Posterior vena cava (tissue), 2 donors: ENCODE measurements at places on chromosomes 13 and 19. TPM values are rescaled to one million over a fixed set of nuclear protein-coding genes. Genes with fewer than 3 reads are reported as not detected.
A peak's percentile ranks its signal among the peaks of the same experiment; 100 is the strongest.

DNA sequence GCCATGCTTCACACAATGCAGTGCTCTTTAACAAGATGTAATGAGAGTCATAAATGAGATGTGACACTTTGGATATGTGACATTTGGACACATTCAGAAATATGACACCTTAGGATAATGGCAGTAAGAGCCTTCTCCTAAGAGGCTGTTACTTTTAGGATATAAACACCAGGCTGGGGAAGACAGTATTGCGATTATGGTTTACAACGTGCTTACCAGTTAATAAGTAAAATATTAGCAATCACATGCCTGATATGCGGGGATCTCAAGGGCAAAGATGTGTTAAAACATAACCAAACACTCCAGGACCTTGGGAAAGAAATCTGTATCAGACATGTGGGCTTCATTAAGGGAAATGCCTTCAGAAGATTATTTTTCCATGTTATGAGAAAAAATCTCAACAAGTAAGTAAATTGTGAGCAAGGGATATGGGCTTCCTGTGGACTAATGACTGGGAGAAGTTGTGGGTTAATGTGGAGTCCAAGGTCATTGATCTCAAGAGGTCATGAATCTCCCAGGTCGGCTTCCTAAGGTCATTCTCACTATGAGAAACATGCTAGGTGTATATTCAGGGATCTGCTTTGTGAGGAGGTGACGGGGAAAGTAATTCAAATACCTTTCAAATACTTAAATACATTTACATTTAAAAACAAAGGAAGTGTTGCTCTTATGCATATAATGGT is 105.3 kb downstream of the STARD13 start:
- no peak for DNase-seq

GRCh38 chr13:78409172-78409571 is 194.2 kb downstream of the POU4F1 start:
- DNase-seq, result no peak

The CNOT3 gene
- total RNA-seq, result 25.6 TPM

GRCh38 chr13:40666933-40667621 is 636 bp upstream of the FOXO1 start:
- DNase-seq, result peak; percentile 90

GRCh38 chr19:30086916-30087315 is 144.9 kb downstream of the URI1 start:
- DNase-seq, result peak; percentile 10

- no peak for DNase-seq
Measured at GRCh38 chr19:30790056-30790680, 418.0 kb downstream of the ZNF536 start.

GRCh38 chr19:30017172-30017571 is 75.1 kb downstream of the URI1 start:
- no peak for DNase-seq

GRCh38 chr13:113874579-113875428 is 10.9 kb upstream of the GAS6 start:
- DNase-seq, result peak; percentile 72

The PLEKHJ1 gene
- total RNA-seq, result 24.3 TPM

- no peak for DNase-seq
Measured at GRCh38 chr19:18687740-18688465, 4.4 kb downstream of the CRTC1 start.

- DNase-seq, result peak; percentile 80
Measured at GRCh38 chr19:33392341-33393285, 19.1 kb downstream of the CEBPG start.

DNA sequence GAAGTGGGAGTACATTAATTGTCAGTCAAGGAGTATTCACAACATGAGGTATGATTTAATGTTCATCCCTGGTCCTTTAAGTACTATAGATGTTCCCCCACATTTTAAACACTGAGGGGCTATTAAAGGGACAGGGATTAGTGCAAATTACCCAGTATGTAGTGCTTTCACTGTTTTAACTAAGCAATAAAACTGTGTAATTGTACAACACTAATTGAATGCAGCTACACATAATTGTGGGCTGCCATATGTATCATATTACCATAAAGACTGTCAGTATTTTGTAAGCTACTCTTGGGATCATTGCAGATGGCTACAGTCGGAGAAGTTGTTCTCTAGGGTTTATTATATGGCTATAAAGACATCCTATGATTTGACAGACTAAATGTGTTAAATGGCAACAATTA is 316.6 kb downstream of the DCLK1 start:
- no peak for DNase-seq

The VSTM2B gene
- not detected for total RNA-seq

DNA sequence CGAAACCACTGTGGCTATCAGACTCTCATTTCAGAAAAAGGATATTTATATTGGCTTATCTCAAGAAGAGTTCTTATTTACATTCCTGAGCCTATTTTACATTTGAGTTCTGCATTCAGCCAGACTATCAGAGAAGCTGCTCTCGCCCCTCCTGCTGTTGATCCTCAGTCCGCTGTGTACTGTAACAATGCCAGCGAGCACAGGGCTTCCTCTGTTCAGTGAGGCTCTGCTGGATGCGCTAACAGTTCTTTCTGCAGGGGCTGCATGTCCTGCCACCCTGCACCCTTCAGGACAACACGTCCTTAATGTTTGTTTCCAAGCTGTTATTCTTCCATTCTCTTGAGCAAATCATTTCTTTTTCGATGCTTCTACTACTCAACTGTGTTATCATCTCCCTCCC is 463.7 kb upstream of the SGCG start:
- no peak for DNase-seq

- DNase-seq, result no peak
Measured at GRCh38 chr19:8045872-8046568, 6.5 kb upstream of the CCL25 start.

DNA sequence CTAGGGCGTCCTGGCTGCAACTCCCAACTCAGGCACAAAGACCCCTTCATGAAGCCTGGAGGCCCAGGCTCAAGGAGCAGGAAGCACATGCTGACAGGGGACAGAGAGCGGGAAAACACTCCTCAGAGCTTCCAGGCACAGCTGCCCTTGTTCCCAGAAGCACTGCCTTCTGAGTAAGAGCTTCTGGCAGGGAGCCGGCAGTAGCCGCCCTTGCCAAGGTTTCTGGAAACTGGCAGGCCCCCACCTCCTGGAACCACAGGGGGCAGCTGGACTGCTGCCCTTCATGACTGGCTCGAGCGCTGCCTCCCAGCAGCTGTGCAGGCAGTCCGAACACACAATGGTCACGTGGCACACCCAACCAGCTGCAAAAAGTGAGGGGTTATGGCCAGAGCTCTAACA is 33.6 kb upstream of the EPHX3 start:
- DNase-seq, result peak; percentile 96

- DNase-seq, result no peak
Measured at GRCh38 chr13:36353001-36353400, 6.8 kb upstream of the SPART start.

GRCh38 chr19:53646144-53646543 is 14.3 kb downstream of the DPRX start:
- DNase-seq, result no peak

The GPR4 gene
- 11.1 TPM for total RNA-seq

DNA sequence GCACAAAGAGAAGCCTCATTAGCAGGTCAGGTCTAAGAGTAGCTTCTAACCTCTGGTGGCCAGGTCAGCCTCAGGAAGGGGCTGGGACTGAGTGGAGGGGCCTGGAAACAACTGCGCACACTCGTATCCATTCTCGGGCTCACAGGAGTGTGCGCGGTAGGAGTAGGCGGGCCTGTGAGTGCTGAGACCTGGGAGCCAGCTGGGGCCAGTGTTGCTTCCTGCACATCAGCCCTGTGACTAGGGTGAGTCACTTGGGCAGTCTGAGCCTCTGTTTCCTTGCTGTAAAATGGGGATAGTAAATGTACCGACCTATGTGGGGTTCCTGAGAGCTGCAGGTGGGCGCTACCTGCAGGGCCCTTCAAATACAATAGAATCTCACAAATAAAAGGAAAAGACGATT is 26.9 kb downstream of the SIN3B start:
- DNase-seq, result no peak

The IGFL1 gene
- not detected for total RNA-seq

- DNase-seq, result no peak
Measured at GRCh38 chr19:30631033-30631370, 258.8 kb downstream of the ZNF536 start.

- DNase-seq, result no peak
Measured at GRCh38 chr13:59790626-59791025, 373.1 kb downstream of the DIAPH3 start.

The HCN2 gene
- 0.37 TPM for total RNA-seq

The POU2F2 gene
- 2.1 TPM for total RNA-seq

GRCh38 chr13:29556742-29557141 is 38.7 kb downstream of the SLC7A1 start:
- DNase-seq, result no peak

- DNase-seq, result no peak
Measured at GRCh38 chr13:97018029-97018819, 23.9 kb upstream of the OXGR1 start.

- no peak for DNase-seq
Measured at GRCh38 chr19:35017507-35017906, 12.8 kb upstream of the SCN1B start.

DNA sequence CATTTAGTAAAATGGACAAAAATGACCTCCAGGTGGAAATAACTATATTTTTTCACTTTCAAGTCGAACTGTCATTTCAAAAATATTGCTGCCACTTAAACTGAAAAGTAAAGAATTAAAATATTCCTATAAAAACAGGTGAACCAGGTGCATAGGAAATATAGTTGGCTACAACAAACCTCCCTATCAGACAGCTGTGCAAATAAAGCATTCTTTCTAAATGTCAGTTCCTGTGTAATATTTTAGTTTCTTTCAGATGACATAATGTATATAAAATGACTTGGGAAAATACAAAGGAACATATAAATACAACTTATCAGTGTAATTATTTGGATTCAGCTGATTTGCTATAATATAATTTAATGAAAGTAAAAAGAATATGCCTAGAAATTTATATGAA is 403.5 kb upstream of the GPC6 start:
- no peak for DNase-seq

DNA sequence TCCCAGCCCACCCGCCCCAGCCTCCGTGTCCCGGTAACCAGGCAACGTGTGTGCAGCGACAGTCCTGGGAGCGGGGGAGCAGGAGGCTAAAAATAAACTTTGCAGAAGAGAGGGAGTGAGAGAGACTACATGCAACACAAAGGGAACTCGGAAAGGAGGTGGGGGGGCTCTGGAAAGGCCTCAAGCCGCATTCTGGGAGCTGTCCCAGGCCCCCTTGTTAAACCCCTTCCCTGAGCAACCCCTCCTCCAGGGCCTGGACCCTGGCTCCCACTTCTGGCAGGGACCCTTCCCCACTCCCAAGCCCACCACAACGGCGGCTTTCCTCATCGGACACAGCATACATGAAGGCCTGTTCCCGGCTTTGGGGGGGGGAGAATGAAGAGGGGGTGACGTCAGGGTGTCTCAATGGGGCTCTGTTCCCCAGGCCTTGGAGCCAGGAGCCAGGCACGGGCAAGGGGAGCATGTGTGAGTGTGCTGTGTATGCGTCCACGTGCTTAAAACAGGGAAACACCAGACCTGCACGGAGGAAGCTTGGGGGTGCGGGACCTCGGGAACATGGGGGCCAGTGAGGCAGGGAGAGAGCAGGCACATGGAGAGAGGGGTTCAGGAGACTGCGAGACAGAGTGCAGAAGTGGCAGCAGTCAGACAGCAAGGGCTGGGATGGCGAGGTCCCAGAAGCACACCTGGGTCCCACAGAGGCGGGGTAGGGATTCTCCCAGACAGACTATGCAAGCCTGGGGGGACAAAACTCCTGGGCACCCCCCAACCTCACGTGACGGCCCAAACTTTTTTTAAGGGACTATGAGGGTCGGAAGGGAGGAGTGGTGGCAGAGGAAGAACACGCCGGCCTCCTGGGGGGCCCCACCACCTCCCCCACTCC is 2.3 kb downstream of the ERF start:
- DNase-seq, result no peak
